Activated naive CD4-positive, alpha-beta T cell (primary cell): ENCODE measurements at places on chromosomes 11 and 22.

GRCh38 chr22:48179571-48180546 lies 1417.4 kb downstream of the TBC1D22A start:
- no peak for DNase-seq

GRCh38 chr22:23237841-23238240 lies 57.5 kb downstream of the BCR start:
- DNase-seq, result no peak

- DNase-seq, result no peak
Measured at GRCh38 chr22:44410451-44410991, 87.5 kb downstream of the RTL6 start.

DNA sequence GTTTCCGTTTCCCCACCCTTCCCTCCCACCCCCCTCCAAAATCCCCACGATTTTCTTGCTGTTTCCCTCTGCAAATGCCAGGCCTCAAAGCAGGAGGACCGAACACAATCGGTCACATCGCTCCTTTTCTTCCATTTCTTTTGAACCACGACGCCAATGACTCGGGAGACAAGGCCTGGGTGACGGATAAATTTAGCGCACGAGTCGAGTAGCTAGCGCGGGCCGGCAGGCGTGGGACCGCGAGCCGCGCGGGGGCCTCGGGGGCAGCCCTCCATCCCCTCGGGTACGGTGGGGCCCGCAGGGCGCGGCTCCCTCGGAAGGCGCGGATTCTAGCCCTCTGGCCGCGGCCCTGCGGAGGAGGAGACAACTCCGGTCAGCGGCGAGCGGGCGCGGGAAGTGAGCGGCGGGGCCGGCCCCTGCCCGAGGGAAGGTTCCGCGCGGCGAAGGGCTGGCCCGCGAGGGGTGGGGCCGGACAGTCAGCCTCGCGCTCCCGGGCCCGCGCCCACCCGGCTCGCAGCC lies 414 bp downstream of the JOSD1 start:
- DNase-seq, result no peak

DNA sequence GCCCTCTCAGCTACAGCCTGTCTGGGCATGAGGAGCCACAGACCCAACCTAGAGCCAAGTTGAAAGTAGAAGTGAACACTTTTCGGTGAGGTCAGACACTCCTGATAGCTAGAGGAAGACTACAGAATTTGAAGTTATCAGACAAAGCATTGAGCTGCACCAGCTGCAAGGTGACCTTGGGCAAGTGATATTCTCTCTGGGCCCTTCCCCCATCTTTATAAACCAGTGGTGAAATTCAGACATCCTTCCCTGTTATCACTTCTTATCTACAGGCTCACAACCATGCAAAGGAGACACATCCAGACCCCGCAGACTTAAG lies 8.0 kb upstream of the PMM1 start:
- no peak for DNase-seq

DNA sequence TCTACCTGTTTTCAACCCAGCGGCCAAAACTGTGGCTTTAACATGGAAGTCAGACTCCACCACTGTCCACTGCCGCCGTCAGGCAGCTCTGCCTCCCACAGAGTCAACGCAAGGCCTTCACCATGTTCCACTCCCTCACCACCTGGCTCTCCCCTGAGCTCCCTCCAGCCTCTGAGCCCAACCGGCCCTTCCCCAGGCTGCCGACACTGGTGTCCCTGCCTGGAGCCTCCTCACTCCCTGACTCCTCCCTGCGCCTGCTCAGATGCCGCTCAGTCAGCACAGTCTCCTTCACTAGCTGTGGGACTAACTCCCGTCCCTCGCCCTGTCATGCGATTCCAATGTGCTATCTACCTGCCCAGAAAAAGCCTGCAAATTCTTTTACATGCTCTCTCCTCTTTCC lies 16.3 kb downstream of the SULT4A1 start:
- DNase-seq, result no peak

- no peak for DNase-seq
Measured at GRCh38 chr11:39732001-39732400, 1727.5 kb downstream of the LRRC4C start.

DNA sequence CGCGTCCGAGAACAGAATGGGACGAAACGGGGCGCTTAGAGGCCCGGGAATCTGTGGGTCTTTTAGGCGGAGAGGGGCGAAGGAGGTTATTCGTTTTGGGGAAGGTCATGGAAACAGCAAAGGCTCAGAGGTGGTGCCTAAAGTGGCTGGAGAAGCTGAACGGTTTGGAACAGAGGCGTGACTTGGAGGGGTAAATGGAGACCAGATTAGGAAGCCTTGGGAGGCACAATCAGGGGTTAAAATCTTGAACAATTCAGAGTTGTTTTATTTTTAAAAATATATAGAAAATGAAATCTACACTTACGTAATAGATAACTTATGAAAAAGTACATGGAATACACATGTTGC lies 247 bp upstream of the PLAAT5 start:
- no peak for DNase-seq

GRCh38 chr11:74377689-74378088 lies 20.5 kb downstream of the PGM2L1 start:
- DNase-seq, result no peak

DNA sequence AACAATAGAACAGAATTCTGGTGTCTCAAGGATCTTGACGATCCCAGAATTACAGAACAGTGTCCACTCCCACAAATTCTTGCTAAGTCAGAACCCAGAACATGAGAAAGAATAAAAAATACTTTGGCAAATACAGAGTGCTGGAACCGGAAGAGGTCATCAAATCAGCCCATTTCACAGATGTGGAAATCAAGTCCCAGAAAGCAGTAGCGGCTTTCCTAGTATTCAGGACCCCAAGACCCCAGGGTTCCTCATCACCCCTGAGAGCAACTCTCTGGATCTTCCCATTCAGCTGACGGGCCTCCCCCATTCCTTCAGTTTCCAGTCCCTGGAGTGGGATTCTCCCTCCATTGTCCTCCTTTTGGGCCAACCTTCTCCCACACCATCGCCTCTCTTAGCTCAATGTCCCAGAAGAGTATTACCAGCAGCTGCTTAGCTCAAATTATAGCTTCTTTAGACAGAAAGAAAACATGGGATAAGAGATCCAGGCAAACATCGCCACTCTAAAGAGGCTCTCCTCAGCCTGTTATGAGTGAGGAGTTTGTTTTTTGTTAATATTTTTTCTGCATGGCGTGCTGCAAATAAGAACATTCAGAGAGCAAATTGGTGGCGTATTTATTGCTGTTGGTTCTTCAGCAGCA lies 268.3 kb downstream of the MN1 start:
- no peak for DNase-seq

GRCh38 chr11:75562836-75563484 lies 907 bp downstream of the SERPINH1 start:
- DNase-seq, result no peak
